Mucosa of gallbladder (tissue), 1 donor: ENCODE measurements at places on chromosomes 16 and 17. TPM values are rescaled to one million over a fixed set of nuclear protein-coding genes. Genes with fewer than 3 reads are reported as not detected.

DNA sequence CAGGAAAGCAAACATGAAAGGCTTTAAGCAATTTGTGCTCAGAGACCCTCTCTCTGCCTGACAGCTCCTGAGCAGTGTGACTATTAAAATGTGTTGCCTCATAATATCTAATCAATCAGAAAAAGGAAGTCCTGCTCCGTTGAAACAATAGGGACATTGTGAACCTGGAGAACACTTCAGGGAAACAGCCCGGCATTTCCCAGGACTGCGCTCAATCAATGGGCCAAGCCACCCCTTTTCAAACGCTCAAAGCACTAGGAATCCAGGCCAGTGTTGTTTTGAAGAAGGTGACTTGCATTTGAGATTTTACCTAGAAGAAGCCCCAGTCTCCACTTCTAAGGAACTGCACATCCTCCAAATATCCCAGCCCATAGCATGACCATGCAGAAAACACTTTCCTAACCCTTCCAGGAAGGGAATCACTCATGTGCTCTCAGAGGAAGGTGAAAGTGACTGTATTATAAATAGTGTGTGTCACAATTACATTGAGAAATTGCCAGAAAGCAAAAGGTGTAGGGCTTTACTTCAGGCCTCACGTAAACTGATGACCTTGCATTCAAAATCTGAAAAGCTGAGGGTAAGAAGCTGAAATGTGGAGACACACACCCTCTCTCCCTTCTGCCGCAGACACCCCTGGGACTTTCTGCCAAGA lies 19.4 kb downstream of the CDRT4 start:
- DNase-seq, result no peak

DNA sequence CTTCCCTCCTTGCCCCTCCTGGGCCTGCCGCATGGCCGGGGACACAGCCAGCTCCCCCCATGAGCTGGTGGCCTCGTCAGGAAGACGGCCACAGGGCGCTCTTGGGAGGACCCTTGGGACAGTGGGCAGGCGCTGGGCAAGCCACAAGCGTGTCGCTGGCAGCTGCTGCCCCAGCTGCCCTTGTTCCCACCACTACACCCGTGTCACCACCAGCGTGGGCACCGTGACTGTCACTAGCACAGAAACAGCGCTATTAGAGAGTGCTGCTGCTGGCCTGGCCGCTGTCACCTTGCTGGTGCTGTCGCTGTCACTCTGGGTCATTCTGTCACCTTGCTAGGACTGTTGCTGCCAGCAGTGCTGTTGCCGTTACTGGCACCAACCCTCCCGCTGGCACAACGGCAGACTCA lies 47.2 kb downstream of the ZFPM1 start:
- DNase-seq, result no peak

Gene ASB16
- 0.58 TPM for total RNA-seq

Gene MARVELD3
- total RNA-seq, result 28.8 TPM

DNA sequence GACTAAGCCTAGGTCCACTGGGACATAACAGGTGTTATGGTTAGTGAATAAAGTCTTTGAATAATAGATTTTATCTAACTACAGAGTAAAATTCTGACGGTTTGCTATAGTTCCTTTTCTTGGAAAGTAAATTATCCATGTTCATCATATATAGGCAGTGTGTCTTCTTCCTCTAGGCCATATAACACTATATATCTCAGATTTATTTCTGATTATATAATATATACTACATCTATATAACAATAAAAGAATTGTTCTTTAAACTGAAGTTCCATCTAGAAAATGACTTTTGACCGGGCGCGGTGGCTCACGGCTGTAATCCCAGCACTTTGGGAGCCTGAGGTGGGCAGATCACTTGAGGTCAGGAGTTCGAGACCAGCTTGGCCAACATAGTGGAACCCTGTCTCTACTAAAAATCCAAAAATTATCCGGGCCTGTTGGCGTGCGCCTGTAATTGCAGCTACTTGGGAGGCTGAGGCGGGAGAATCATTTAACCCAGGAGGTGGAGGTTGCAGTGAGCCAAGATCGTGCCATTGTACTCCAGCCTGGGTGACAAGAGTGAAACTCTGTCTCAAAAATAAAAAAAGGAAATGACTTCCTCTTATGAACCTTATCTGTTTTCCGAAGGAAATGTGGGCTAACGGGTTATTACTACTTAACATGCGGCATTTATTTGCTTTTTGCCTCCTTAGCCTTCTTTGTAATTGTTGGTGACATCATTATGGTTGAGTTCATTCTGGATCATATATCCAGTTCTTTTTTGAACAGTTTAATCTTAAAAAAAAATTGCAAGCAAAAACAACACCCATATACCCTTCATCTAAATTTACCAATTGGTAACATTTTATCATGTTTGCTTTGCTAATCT lies 29.2 kb downstream of the NOL11 start:
- DNase-seq, result no peak

Gene TMEM238L
- 7.5 TPM for total RNA-seq

Gene SDR42E1
- total RNA-seq, result 10.5 TPM

DNA sequence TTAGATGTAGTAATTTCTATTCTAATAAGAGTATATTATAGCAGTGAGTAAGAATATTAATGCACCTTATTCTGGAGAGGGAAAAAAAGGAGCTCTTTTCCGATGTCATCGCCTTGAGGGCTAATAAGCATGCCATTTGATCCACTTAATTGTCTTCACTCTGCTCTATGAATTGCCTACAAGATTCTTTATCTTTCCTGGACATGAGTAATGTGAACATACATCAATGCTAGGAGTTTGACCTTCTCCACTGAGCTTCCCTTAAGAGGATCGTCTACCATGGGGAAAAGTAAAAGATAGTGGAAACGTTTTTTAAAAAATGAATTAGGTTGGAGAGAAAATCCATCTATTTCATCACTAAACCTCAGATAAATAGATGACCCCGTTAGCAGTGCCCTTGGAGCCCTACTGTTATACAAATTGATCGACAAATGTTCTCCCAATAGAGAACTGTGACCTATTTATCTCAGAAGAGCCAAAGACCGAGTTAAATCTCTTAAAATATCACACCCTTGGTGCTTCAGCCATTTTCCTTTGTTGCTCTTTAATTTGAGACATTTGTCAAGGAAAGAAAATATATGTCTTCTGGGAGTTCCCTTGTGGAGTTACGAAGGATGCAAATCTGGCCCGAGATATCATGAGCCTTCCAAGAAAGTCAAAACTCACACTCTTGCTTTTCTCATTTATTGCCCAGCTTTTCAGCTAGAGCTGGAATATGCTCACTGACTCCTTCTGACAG lies 898.5 kb downstream of the KCNJ2 start:
- no peak for DNase-seq

GRCh38 chr16:78566397-78567073 lies 467.1 kb downstream of the WWOX start:
- no peak for DNase-seq

Gene PTX4
- 0.14 TPM for total RNA-seq

Gene TLCD3B
- total RNA-seq, result not detected

GRCh38 chr17:74671031-74671771 lies 41.5 kb downstream of the CD300LF start:
- DNase-seq, result peak; percentile 90

DNA sequence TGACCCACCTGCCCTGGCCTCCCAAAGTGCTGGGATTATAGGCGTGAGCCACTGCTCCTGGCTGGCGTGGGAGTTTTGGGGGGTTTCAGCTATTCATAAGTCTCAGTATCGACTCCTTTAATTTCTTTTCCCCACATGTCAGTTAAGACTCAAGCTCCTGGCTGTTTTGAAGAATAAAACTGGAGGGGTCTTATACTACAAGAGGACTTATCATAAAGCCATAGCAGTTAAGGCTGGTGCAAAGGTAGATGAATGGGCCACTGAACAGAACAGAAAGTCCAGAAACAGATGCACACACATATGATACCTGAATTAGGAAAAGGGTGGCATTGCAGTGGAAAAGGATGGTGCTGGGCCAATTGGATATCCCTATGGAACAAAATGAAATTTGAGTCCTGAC lies 47.4 kb downstream of the TBX4 start:
- DNase-seq, result no peak

GRCh38 chr17:41308251-41308917 lies 725 bp downstream of the KRTAP16-1 start:
- peak; percentile 21 for DNase-seq

Gene CLEC18C
- total RNA-seq, result 0.98 TPM

Gene CDRT4
- 6.0 TPM for total RNA-seq

- DNase-seq, result no peak
Observed at GRCh38 chr17:32493976-32494513, 7.3 kb downstream of the CDK5R1 start.

Gene CCDC200
- not detected for total RNA-seq

- no peak for DNase-seq
Observed at GRCh38 chr16:71952825-71953224, 47.4 kb downstream of the PKD1L3 start.

GRCh38 chr17:7579834-7580603 lies 581 bp downstream of the CD68 start:
- no peak for DNase-seq

GRCh38 chr17:15414532-15415306 lies 52.7 kb downstream of the CDRT4 start:
- DNase-seq, result no peak

Gene ZNF771
- 21.9 TPM for total RNA-seq

GRCh38 chr17:55186937-55187770 lies 77.6 kb upstream of the HLF start:
- no peak for DNase-seq

DNA sequence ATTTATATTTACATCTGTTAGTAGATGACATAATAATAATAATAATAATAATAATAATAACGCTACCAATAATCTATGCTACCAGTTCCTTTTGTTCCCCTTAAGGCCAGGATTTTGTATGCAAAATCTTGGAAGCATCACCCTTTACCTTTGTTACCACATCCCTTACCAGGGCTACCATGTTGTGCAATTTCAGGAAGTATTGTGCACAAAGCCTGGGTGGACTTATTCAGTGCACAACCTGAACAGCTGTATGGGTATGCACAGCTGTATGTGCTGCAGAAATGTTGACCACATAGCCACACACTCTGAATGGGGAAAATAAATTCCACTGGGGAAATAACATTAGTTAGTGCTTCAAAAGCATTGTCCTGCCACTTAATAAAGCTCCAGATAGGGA lies 19.9 kb upstream of the CALB2 start:
- no peak for DNase-seq

GRCh38 chr16:83302853-83303252 lies 504.9 kb upstream of the HSBP1 start:
- DNase-seq, result no peak

Gene CD300H
- not detected for total RNA-seq

DNA sequence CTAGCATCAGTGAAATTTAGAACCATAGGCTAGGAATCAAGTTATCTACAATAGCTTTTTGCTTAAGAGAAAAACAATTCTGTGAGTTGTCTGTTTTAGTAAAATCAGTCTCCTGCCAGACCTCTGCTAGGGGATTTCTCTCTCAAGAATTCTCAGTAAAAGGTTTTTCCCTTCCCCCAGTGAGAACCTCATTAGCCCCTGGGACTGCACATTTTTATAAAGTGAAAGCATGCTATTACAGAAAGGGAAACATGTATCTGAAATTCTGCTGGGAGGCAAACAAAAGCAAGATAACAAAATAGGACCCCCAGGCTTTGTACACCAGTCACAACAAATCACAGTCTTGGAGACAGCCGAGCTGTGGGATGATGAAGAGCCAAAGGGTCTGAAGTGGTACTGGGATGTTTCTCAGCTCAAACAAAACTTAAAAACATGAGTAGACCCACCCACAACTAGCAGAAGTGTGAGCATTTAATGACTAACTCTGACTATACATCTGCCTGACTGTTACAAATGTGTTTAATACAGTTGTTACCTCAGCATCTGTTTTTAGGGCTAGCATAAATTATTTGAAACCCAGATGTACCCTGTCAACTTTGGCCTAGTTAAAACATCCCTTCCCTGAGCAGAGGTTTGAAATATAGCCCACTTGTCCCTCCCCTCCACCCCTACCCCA lies 20.0 kb upstream of the GLG1 start:
- no peak for DNase-seq

- DNase-seq, result no peak
Observed at GRCh38 chr17:65584604-65585521, 23.4 kb upstream of the AXIN2 start.

Gene NATD1
- 20.6 TPM for total RNA-seq

Gene BLTP2
- total RNA-seq, result 161 TPM

Gene NAGS
- total RNA-seq, result 3.6 TPM

GRCh38 chr16:88448461-88449266 lies 4.4 kb upstream of the ZFPM1 start:
- no peak for DNase-seq

- DNase-seq, result no peak
Observed at GRCh38 chr17:2027528-2028233, 2.3 kb upstream of the DPH1 start.

- peak; percentile 49 for DNase-seq
Observed at GRCh38 chr17:42653179-42654124, 5.6 kb upstream of the TUBG2 start.

GRCh38 chr16:48961546-48961945 lies 320.1 kb downstream of the CBLN1 start:
- no peak for DNase-seq

GRCh38 chr16:85916141-85916890 lies 17.4 kb downstream of the IRF8 start:
- DNase-seq, result peak; percentile 91

DNA sequence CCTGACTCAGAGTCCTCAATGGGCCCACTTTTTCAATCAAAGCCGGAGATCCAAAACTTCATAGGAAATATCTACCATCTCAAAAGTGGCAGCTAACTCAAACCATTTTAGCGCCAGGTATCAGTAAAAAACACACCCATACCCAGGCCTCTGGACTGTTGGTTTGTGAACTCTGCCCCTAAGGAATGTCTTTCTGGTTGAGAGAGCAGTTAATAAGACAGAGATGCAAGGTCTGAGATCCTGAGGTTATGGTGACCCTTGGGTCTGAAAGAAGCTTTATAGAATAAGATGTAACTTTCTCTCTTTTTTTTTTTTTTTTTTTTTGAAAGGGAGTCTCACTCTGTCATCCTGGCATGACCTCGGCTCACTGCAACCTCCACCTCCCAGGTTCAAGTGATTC lies 350.5 kb downstream of the SOX9 start:
- no peak for DNase-seq

DNA sequence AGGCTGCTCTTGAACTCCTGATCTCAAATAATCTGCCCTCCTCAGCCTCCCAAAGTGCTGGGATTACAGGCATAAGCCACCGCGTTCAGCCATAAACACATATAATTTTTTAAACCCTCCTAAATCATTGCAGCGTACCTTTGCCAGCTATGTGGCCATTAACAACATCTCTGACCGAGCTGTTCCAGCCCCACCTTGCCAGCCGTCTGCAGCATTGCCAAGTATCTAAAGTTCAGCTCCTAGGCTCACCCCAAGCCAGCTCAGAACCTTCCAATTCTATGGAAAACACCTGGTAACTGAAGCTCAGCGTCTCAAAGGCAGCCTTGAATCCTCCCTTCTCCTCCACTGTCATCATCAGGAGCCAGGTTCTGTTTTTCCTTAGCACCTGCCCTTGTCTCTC lies 5.1 kb upstream of the MEIOB start:
- no peak for DNase-seq

DNA sequence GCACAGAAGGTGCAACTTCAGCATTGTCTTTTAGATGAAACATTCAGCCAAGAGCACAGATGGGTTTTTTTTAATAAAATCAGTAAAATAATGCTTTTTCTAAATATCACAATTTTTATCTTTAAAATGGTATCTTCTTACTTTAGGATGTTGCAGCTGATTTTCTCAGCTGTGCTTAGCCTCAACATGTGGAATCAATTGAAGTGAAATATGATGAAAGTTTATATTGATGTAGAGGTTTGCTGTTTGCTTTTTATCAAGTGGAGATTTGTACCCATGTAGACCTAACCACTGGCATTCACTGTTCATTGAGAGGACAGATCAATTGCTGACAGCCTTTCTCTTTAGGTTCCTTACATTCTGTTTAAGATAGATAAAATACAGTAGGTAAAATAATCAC lies 107.8 kb downstream of the CYB561 start:
- DNase-seq, result no peak

Gene FOXL1
- 8.2 TPM for total RNA-seq
